ENCODE measurements at places on chromosomes 11 and 22. TPM values are rescaled to one million over a fixed set of nuclear protein-coding genes. Genes with fewer than 3 reads are reported as not detected.

DNA sequence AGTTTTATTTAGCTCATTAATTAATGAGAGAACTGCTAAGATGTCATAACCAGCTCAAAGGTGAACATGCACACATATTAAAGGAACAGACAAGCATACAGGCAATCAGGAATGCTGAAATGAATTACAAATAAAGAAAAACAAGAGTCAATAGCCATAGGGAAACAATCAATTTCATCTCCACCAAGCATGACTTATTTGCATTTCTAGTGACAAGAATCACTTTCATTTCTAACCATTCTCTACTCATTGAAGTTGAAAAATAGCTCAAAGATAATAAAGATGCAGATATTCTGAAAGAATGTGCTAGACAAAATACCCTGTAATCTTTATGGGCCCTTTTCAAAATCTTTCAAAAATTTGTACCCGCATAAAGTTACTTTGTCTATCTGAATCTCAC, 23.2 kb downstream of the ISX start:
- no peak for DNase-seq

- DNase-seq: no peak
Measured at GRCh38 chr22:47759909-47760308, 997.5 kb downstream of the TBC1D22A start.

DNA sequence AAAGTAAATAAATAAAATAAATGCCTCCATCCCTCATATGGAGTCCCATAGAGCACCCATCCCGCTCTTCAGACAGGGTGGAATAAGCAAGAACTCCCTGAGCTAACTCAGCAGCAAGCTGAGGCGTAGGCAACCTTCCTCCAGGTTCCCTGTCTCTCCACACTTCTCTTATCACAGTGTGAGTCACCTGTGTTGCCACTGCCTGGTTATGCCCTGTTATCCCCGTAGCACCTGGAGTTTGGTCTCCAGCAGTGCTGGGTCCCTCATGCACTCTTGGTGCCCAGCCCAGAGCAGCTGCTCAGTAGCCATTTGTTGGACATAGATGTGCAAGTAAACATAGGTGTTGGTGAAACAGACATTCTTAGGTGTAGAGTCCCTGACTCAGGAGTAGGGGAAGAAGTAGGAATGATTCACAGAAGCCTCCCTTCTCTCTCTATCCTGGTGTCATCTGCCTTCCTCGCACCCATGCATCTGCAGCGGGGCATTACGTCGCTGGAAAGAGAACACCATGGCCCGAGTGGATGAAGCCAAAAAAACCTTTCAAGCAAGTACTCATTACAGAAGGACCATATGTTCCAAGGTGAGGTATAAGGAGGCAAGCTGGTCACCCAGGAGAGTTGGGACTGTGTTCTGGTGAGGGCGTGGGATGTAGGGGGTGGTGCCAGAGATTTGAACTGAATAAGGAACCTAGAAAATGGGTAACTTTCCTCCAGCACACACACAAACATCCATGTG, 56.0 kb downstream of the PISD start:
- DNase-seq: no peak

GRCh38 chr11:71249301-71249700, 3.1 kb downstream of the SHANK2 start:
- no peak for DNase-seq

Gene LUZP2
- not detected for total RNA-seq

Data from Daoy (cell line).